ENCODE measurements at places on chromosomes 1 and 21. TPM values are rescaled to one million over a fixed set of nuclear protein-coding genes. Genes with fewer than 3 reads are reported as not detected.
A peak's percentile ranks its signal among the peaks of the same experiment; 100 is the strongest.

The C8B gene
- total RNA-seq, result not detected

GRCh38 chr21:31866077-31866511 is 6.7 kb upstream of the HUNK start:
- DNase-seq, result peak; percentile 55

DNA sequence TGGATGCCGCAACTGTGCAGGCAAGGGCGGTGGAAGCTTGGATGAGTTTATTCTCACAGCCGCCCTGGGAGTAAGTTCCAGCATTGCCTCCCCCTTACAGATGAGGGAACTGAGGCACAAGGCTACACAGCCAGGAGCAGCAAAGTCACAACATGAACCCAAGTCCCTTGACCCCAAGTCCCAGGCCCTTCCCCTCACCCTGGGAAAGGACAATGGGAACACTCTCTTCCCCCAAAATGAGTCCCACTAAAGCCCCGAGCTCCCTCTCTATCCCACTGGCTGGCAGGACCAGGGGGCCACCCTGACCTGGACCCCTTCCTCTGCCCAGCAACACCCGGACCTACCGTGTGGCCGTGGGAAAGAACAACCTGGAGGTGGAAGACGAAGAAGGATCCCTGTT is 3.9 kb downstream of the CTRC start:
- no peak for DNase-seq

DNA sequence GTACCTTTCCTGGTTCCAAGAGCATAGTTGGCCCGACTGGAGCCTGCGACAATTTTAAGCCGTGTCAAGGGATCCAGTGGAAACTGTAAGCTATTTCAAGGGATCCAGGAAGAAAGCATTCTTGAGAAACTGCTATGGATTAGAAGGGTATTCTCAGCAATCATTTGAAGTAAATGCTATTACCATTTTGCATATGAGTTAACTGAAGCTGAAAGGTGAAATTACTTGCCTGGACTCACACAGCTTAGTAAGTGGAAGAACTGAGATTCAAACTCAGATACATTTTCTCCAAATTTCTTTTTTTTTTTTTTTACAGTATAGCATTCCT is 589 bp downstream of the ZNF684 start:
- DNase-seq, result no peak

The LEPR gene
- total RNA-seq, result 17.6 TPM

The PADI2 gene
- 0.27 TPM for total RNA-seq

DNA sequence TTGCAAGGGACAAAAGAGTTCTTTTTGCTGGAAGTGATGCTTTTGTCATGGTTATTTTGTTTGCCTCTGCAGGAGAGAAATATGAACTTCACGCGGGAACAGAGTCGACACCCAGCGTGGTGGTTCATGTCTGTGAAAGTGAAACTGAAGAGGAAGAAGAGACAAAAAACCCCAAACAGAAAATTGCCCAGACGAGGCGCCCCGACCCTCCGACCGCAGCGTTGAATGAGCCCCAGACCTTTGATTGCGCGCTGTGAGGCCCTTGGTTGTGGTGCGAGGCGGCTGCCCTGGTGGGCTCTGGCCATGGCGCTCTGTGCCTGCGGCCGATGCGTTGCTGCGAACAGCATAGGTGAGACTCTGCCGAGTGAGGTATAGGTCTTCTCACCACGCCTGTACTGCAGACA is 20.9 kb upstream of the NCMAP start:
- no peak for DNase-seq
